ENCODE measurements at places on chromosomes 16 and 17. TPM values are rescaled to one million over a fixed set of nuclear protein-coding genes. Genes with fewer than 3 reads are reported as not detected.

The SLC13A5 gene
- 0.13 TPM for total RNA-seq

The ITGB4 gene
- 44.5 TPM for total RNA-seq

The KRTAP4-12 gene
- not detected for total RNA-seq

The ACSM2A gene
- total RNA-seq, result not detected

The TMEM204 gene
- not detected for total RNA-seq

The KIAA0753 gene
- 16.5 TPM for total RNA-seq

The MPG gene
- 58.1 TPM for total RNA-seq

The SKAP1 gene
- 0.08 TPM for total RNA-seq

The ADGRG1 gene
- total RNA-seq, result 205 TPM

The CHMP6 gene
- total RNA-seq, result 35.8 TPM

The P4HB gene
- total RNA-seq, result 691 TPM

The C17orf78 gene
- not detected for total RNA-seq

The CPNE7 gene
- total RNA-seq, result 59.4 TPM

The IFI35 gene
- total RNA-seq, result 18.3 TPM

Data from A549 treated with DMSO at 1 μM for 4 hours (cell line).